ENCODE measurements at places on chromosomes 2 and 18.

- DNase-seq, result no peak
Observed at GRCh38 chr2:238789317-238789806, 58.5 kb upstream of the TWIST2 start.

DNA sequence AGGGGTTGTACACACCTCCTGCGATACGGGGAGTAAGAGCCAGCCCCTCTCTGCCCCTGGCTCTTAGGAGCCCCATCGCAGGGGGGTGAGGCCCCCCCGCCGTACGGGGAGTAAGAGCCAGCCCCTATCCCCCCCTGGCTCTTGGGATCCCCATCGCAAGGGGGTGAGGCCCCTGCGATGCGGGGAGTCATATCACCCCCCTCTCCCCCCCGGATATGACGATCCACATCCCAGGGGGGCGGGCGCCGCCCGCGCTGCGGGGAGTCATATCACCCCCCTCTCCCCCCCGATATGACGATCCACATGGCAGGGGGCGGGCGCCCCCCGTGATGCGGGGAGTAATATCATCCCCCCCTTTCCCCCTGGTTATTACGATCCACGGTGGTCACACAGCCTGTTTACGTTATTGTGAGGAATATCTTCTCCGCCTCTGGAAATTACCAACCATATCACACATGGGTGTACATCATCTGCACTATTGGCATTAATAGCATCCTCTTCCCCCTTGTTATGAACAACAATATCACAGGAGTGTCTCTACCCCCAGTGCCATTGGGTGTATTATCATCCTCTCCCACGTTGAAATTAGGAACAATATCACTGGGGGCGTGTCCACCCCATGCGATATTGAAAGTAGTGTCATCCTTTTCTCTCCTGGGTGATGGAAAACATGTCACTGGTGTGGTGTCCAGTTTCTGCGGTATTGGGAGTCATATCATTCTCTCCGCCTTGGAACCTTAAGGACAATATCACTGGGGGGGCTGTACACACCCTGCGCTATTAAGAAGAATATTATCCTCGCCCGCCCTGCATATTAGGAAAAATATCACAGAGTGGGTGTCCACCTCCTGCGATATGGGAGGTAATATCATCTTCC lies 24.7 kb upstream of the NAGK start:
- no peak for DNase-seq

- no peak for DNase-seq
Observed at GRCh38 chr2:218033208-218033589, 30.4 kb upstream of the TNS1 start.

- no peak for DNase-seq
Observed at GRCh38 chr18:74556126-74556525, 21.8 kb downstream of the CNDP1 start.

DNA sequence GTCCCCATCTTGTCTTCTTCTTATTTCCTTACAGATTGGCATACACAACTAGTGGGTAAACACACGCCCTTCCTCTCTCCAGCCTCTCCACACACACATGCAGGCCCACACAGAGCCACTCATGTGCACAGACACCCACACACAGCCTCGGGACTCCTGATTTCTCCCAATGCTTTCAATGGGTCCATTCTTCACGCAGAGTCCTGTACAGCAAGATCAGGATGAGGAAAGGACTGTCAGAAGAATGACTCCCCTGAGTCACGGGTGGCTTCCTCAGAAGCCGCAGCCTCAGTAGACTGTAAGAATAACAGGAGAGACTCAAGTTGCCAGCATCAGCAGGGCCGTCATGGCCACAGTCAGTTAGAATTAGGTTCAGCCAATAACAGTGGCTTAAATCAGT lies 109.1 kb upstream of the GLI2 start:
- no peak for DNase-seq

DNA sequence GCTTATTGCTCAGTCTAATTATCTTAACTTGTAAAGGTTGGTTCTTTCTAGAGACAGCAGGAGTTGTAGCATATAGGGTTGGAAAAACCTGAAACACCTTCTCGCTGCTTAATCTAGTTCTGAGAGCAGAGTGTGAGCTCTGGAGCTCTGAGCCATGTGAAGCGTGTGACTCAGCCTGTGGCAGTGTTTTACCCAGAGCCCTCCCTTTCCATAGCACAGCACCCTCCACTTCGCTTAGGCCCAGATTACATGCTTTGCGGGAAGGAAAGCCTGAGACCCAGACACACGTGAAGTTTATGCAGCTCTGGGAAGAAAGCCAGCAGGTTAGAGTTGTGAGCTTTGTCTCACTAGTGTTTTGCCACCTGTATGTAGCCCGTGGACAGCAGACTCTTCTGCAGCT lies 74.5 kb downstream of the INPP4A start:
- DNase-seq, result no peak

DNA sequence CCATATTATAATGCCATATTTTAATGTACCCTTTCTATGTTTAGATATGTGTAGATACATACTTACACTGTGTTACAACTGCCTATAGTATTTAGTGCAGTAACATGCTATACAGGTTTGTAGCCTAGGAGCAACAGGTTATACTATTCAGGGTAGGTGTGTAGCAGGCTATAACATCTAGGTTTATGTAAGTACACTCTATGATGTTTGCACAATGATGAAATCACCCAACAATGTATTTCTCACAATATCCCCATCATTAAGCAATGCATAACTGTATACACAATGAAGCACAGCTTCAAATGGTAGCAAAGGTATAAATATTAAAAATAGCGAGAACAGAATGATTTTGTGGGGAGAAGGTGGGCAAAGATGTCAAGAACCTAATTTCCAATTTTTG lies 117.8 kb downstream of the DYM start:
- no peak for DNase-seq

GRCh38 chr2:177727577-177728398 lies 335.2 kb downstream of the AGPS start:
- no peak for DNase-seq

DNA sequence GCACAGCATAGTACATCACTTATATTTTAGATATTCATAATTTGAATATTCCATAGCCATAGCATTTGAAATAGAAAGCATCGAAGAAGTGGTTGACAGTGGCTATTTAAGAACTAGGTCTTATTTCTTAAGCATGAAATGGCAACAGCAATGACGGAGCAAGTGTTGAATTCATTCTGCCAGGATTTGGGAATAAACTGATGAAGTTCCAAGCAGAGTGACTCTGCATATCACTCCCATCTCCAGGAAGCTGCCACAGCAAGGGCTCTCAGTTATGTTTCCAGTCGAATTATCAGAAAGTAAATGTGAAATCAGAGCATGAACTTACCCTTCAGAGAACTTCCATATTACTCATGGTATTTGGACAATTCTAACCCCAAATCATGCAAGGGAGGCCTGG lies 208.1 kb downstream of the IKZF2 start:
- no peak for DNase-seq

DNA sequence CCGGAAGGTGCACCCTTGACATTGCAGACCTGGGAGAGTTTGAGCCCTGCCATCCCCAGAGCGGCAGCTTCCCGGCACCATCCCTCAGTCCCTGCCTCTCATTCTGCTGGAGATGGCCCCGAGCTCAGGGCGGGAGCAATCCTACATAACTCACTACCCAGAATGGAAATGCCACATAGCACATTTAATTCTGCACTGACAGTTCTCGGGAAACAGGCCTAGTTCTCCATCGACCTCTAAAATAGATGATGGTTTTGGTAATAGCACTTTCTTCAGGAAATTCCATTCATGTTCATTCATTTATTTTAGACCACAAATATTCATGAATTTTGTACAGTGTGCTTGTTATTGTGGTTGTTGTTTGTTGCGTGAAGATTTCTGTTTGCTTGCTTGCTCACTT lies 92.9 kb upstream of the SLC14A2 start:
- no peak for DNase-seq

- no peak for DNase-seq
Observed at GRCh38 chr2:31533036-31533435, 47.7 kb downstream of the SRD5A2 start.

GRCh38 chr2:176747506-176747905 lies 465.1 kb upstream of the HNRNPA3 start:
- no peak for DNase-seq

GRCh38 chr18:5842653-5843052 lies 52.7 kb downstream of the TMEM200C start:
- no peak for DNase-seq

DNA sequence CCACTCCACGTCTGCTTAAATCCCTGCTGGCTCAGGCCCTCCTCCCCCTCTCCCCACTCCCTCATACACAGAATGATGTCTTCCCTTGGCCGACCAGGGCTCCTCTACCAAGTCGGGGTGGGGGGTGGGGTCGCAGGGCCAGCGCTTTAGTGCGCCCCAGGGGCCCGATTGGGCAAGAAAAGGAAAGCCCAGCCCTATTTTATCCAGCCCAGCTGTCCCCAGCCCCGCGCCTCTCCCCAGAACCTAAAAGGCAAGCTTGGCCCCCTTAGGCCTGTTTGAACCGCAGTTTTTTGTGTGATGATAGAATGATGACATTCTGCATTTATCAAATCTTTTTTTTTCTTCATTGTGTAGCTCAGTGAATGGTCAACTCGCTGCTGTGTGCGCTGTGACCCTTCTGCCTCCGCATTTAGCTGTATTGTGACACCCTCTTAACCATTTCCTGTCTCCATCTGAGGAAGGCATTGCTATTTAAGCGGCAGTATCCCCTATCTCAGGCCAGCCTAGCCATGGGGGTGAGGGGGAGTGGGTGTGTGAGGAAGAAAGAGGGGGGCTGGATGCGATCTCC lies 231.4 kb downstream of the HAUS1 start:
- no peak for DNase-seq

GRCh38 chr2:20015482-20016083 lies 3.1 kb upstream of the MATN3 start:
- DNase-seq, result no peak

Measured in GOT3 (cell line).